ENCODE measurements at places on chromosomes 6 and 20.

GRCh38 chr20:11245431-11245830 lies 571.6 kb upstream of the JAG1 start:
- DNase-seq, result no peak

DNA sequence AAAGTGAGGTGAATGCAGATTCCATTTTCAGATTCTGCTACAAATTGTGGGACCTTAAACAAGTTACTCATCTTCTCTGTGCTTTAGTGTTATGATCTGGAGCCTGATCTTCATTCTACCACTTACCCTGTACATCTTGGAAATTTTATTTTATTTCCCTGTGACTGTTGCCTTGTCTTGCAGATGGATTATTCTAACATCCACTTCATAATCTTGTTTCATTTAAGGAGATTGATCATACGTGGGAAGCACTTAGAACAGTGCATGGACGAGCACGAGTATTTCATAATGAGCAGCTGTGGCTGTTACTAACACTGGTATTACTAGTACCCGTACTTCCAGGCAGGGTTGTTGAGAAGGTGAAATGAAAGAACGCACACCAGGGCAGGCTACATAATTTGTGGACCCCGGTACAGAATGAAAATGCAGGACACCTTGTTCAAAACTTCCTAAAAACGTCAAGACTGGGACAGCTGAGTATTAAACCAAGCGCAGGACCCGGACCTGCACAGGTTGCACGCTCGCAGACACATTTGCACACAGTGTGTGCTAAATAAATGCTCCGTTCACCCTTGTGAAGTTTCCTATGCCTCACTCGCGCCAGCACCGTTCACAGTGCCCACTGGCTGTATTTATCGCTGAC lies 535 bp upstream of the CCDC170 start:
- DNase-seq, result peak; percentile 19

DNA sequence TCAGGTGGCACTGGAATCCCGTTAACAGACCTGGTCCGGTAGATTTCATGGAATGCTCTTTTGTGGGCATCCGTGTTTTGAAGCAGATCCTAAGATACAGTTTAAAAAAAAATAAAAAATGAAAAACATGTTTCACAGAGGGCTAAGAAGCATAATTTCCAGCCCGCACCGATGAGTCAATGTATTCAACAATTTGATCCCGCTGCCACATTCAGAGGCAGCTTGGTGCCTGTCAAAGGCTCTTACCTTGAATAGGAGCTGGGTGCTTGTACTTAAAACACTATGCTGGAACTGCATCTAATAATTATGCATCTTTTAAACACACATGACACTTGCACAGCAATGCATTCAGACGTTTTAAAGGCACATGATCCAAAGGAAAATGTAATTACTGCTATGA lies 164.8 kb downstream of the SYNE1 start:
- no peak for DNase-seq

GRCh38 chr6:87277123-87277522 lies 45.3 kb upstream of the SMIM8 start:
- no peak for DNase-seq

- peak; percentile 84 for DNase-seq
Measured at GRCh38 chr6:93468291-93468690, 48.9 kb upstream of the EPHA7 start.

DNA sequence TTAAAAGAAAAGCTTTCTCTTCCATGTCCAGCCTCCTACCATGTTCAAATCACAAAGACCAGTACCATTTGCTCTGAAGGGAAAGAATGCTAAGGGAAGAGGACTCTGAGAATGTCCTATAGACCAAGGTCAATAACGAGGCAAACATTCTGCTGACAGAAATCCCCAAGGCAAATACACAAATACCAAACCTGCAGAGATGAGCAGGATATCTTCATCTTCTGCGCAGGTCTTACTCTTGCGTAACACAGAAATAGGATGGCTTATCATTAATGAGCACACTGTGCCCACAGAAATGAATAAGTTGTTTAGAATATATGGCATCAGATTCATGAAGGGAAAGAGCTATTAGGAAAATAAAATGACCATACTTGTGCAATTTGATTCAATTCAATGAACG lies 137.3 kb downstream of the BTBD9 start:
- DNase-seq, result no peak
